ENCODE measurements at places on chromosomes 1 and 21. TPM values are rescaled to one million over a fixed set of nuclear protein-coding genes. Genes with fewer than 3 reads are reported as not detected.

WDR64 gene
- total RNA-seq: not detected

IRF6 gene
- total RNA-seq: 1.2 TPM

TFF2 gene
- total RNA-seq: not detected

- no peak overlapping the region for H3K4me3 ChIP-seq
- H3K27me3 ChIP-seq: no peaks in the 10 kb centered on the region
- no peaks in the 10 kb centered on the region for H3K4me1 ChIP-seq
Observed at GRCh38 chr1:5566924-5567323, 425.3 kb downstream of the NPHP4 start.

DNA sequence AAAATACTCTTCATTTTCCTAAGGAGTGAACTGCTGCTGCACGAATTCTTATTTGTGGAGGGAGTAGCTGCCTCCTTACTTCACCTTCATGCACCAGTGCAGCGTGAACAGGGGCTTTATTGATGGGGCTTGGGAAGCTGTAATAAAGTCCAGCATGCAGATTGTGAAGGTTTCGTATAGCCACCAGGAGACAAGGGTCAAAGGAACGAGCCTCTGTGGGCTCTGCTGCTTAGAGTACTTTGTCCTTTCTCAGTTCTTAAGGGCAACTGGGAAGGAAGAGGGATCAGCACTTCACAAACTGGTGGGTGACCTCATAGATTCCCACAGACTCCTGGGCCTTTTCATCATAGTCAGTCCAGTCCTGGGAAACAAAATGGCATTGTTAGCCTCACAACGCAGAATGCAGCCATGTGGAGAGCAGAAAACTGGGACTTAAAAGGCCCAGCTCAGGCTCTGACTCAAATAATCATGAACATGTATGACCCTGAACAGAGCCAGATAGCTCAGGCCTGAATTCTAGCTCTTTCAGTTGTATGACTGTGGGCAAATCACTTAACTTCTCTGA lies 6.0 kb downstream of the CZIB start:
- H3K27me3 ChIP-seq: no peaks in the 10 kb centered on the region
- H3K27ac ChIP-seq: no peak overlapping the region
- no peak for DNase-seq
- no peak overlapping the region for H3K4me3 ChIP-seq
- peaks cover 9% of the 10 kb centered on the region for H3K4me1 ChIP-seq
- H3K36me3 ChIP-seq: peaks cover 25% of the 10 kb centered on the region

DNA sequence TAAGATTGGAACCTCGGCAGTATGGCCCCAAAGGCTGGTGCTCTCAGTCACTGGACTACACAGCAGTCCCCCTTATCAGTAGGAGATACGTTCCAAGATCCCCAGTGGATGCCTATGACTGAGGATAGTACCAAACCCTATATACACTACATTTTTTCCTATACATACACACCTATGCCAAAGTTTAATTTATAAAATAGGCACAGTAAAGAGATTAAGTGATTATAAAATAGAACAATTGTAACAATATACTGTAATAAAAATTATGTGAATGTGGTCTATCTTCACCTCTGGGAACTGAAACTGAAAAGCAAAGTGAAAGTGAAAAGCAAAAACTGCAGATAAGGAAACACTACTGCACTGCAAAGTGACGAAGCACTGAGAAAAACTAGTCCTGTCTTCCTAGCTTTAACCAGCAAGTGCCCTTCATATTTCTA lies 96.8 kb downstream of the INTS7 start:
- peaks cover 59% of the 10 kb centered on the region for H3K4me1 ChIP-seq
- peaks cover 15% of the 10 kb centered on the region for H3K36me3 ChIP-seq
- peak overlapping the region; percentile 34 for H3K4me3 ChIP-seq
- no peak for DNase-seq

- H3K4me3 ChIP-seq: no peak overlapping the region
- no peaks in the 10 kb centered on the region for H3K4me1 ChIP-seq
- H3K27ac ChIP-seq: no peak overlapping the region
- no peaks in the 10 kb centered on the region for H3K36me3 ChIP-seq
Observed at GRCh38 chr1:200143347-200143746, 115.8 kb downstream of the NR5A2 start.
